ENCODE measurements at places on chromosomes 13 and 19. TPM values are rescaled to one million over a fixed set of nuclear protein-coding genes. Genes with fewer than 3 reads are reported as not detected.

The ZNF14 gene
- total RNA-seq = 4.9 TPM

The GTF2F1 gene
- 33.8 TPM for total RNA-seq

GRCh38 chr19:39175564-39175963 lies 21.2 kb upstream of the NCCRP1 start:
- DNase-seq = no peak

- DNase-seq = peak; percentile 70
Observed at GRCh38 chr19:48290771-48291488, 21.0 kb downstream of the ZNF114 start.

GRCh38 chr19:12478234-12478941 lies 6.2 kb downstream of the ZNF709 start:
- DNase-seq = no peak

Measured in RPMI7951 (cell line).